ENCODE measurements at places on chromosomes 16 and 17. TPM values are rescaled to one million over a fixed set of nuclear protein-coding genes. Genes with fewer than 3 reads are reported as not detected.

DNA sequence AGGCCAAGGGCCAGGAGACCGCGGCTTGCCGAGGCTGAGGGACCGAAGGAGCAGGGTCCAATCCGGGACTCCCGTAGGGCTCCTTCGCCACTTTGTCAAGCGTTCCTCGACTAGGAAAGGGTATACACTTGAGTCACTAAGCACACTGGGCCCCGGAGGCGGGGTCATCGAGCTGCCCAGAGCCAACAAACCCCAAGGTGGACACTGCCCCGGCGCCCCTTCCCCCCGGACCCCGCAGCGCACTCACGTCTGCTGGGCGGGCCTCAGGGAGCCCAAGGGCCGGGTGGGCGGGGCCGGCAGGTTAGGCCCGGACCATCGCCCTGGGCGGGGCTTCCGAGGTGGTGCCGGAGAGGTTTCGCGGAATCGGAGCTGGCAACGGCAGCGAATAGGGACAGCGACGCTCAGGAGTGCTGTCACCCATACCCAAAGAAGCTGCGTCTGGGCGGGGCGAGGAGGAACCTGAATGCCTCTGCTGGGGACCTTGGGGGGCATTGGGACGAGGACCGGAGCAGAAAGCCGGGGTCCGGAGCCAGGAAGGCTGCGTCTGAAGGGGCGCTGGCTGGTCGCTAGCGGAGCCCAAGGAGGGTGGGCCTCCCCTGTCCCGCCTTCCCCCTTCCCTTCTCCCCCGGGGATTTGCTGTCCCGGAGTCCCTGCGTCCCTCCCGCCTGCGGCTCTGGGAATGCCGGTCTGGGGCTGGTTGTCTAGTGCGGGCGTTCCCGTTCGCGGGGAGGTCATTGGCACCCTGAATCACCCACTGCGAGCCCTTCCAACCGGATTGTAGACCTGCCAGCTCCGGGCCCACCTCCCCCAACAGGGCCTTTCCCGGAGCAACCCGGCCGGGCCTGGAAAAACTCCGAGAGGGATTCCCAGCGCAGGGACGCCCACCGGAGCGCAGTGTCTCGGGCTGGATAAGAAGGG, 118.2 kb upstream of the SMURF2 start:
- DNase-seq: no peak

DNA sequence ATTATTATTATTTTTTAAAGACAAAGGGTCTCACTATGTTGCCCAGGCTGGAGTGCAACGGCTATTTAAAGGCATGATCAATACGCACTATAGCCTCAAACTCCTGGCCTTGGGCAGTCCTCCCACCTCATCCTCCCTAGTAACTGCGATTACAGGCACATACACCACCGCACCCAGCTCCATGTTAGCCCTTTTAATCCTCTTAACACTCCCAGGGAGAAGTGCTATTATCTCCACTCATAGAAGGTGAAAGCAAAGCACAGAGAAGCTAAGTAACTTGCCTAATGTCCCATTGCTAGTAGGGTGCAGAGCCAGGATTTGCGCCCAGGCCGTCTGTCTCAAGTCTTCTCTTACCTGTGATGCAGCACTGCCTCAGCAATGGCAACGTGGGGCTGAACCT, 5.0 kb downstream of the HAS3 start:
- DNase-seq: no peak

DNA sequence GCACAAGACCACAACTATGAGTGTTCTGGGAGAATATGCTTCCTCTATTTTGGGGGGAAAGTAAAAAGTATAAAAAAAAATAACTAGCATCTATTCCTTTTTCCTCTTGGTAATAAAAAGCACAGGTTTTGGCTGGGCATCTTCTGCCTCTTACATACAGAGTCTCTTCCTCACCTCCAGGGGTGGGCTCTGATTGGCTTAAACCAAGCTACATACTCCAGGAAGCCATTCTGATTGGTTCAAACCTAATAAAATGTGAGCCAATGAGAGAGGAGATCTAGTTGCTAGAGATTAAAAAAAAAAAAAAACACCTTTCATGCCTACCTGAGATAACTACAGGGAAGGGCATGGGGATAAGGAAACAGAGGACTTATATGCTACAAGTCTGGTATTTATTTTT, 365.9 kb upstream of the ERCC4 start:
- DNase-seq: no peak

DNA sequence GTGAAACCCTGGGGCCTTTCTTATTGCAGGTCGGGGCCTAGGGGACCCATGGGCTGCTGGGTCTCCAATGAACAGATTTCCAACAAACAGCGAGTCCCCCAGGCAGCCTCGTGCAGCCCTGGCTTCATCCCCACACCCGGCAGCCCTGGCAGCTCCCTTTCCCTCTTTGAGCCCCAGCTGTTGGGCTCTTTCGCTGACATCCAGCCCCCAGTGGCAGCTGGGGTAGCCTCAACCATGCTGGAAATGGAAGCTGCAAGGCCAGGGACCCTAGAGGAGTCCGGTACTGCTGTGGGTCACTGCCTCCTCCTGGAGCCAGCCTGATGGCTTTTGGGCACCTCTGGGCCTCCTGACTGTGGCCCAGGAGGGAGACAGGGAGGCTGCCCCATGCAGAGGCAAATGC, 5.9 kb downstream of the RPUSD1 start:
- no peak for DNase-seq

- no peak for DNase-seq
Observed at GRCh38 chr17:82035488-82035887, 2.0 kb downstream of the DCXR start.

DNA sequence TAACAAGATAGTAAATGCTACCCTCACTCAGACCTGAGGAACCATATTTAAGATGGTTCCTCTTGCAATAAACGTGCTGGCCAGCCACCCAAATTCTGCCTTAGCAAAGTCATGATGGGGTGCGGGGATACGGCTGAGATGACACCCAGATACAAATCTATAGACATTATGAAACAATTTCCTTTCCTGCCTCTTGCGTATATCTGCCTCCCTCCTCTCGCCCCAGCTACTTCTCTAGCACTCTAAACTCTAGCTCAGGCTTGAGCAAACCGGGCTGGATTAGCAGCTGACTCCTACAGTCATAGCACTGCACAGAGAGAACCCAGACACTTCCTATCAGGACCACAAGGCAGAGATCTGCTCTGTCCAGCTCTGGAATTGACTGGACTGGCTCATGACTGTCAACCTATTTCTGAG, 22.3 kb downstream of the CD300LF start:
- DNase-seq: no peak

DNA sequence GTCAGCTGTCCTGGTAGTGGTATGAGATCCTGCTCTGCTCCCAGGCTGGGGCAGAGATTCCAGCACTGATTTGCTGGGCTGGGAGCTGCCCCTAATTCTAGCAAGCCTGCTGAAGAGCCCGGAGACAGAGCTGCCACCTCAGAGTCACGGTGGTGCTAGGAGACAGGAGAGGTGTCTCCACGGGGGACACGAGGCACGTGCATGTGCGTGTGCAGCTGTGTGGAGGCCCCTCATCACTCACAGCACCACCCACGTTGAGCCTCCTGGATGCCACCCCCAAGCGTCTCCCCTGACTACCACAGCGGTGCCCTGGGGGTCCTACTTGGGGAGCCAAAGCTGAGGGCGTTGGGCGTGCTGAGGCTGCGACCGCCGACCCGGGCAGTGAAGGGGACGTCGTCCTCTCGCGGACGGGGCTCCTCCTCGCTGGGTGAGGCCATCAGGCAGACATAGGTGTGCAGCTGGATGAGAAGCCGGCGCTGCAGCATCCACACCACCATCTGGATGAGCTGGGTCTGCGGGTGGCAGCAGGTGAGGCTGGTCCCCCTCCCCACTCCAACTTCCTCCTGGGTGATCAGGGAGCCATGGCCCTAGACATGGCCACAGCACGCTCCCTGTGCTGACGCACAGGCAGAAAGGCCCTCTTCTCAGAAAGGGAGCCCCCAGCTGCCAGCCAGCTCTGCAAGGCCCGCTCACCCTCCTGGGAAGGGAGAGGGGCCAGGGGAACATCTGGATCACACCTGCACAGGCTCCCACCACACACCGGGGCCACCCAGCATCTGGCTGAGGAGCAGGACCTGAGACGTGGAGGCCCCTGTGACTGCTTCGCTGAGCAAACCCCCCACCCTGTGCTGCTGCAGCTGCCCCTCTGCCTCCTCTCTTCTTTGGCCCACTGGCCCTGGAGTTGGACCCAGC, 11.6 kb downstream of the MPG start:
- DNase-seq: no peak

DNA sequence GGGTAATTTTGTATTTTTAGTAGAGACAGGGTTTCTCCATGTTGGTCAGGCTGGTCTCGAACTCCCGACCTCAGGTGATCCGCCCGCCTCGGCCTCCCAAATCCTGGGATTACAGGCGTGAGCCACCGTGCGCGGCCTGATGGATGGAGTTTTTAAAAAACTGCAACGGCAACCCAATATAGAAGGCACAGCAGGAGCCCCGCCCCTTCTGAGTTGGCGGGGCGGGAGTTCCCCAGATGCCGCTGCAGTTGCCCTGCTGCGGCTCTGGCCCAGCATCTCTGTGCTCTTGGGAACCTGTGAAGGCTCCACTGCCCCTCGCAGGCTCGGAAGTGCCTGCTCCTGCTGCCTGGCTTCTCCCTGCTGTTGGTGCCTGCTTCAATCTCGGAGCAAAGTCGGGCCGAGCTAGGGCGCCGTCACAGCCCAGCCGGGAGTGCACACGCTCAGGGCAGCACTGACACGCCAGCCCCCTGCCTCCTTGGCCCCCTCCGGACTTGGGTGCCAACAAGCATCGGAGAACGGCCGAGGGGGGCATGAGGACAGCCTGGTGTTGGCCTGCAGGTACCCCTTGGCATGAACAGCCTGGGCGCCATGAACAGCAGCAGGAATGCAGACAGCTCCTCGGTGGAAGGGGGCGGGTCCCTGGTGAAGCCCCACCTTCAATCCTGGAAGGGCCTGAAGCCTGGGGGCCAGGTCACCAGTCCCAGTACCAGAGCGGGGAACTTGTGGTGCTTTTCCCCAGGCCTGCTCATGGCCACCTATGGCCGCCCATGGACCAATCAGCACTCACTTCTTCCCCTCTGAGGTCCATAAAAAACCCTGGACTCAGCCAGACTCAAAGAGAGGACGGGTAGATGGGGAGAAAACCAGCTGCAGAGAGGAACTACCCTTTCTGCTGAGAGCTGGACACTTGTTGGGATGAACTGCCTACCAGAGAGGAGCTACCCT, 2.3 kb upstream of the NT5M start:
- DNase-seq: no peak

DNA sequence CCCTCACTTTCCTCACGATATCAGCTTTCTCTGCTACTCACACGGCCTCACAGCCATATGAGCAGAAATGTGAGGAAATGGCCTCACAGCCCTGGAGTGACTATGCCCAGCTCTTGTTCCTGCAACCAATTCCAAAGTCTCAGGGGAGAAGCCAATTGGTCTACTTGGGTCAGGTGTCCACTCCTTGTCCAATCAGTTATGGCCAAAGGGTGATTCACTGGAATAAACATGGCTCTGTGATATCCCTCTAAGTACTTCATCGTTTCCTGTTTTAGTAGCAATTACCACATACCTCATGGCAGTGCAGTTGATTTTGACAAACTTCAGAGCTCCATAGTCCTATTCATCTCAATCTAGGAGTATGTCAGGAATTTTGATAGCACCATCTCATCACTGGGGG, 195.4 kb downstream of the KATNIP start:
- DNase-seq: no peak

Gene SYNGR3
- polyA plus RNA-seq: 0.30 TPM

Gene KRTAP1-1
- polyA plus RNA-seq: not detected

Gene ST6GALNAC2
- polyA plus RNA-seq: 38.7 TPM

Gene MOSMO
- 26.2 TPM for polyA plus RNA-seq

Measured in keratinocyte (primary cell).